ENCODE measurements at places on chromosomes 2 and 18.

DNA sequence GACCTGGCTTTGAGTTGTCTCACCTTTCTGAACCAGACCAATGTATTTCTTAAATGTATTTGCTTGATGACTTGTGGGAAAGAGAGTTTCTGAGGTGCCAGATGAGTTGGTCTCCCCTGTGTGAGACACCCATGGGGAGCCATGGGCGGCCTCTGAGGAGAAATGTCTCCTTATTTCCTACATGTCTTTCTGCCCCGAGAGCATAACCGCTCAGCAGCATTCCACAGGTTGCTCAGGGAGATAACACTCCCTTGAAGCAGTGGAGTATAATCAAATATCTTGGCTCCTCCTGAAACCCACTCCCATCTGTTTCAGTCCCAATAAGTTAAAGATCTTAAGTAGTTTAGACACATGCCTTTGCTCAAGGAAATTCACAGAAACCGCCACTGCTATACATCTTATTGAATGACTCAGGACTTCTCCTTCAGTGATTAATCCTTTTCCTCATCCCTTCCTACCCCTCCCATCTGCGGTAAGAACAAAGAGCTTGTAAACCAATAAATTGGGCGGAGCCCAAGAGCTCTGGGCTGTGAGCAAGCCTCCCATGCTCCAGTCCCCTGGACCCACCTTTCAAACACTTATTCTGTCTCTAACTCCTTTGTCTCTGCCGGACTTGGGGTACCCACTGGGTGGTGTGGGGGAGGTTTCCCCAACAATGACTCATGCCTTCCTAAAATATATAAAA lies 285.5 kb upstream of the LRRTM4 start:
- DNase-seq: peak; percentile 72

GRCh38 chr2:40304340-40304739 lies 147.6 kb downstream of the SLC8A1 start:
- DNase-seq: no peak

DNA sequence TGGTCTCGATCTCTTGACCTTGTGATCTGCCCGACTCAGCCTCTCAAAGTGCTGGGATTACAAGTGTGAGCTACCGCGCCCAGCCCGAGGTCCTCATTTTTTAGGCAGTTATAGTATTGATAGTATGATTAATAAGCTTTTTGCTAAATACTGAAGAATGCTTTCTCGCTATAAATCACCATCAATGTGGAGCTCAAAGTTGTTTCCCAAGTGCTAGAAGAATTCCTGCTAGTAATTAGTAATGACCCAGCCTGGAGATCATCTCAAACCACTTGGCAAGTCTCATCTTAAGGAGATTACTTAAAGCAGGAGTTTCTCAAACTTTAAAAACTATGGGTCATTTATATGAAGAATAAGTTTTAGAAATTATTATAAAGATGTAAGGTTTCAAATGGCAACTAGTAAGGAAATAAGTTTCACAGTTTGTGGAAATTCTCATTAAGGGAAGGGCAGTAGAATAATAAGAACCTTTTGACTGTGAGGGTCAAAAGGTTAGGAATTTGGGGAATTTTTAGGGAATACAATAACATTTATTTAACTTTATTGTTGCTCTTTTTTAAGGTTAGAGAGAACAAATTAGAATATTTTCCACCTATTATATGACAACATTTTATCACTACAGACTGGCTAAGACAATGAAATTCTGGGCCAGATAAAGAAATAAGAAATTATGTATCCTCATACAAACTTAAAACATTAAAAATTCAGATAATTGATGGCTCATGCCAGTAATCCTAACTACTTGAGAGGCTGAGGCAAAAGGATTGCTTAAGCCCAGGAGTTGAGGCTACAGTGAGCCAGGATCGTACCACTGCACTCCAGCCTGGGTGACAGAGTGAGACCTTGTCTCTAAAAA lies 148.6 kb upstream of the MAP3K20 start:
- no peak for DNase-seq

DNA sequence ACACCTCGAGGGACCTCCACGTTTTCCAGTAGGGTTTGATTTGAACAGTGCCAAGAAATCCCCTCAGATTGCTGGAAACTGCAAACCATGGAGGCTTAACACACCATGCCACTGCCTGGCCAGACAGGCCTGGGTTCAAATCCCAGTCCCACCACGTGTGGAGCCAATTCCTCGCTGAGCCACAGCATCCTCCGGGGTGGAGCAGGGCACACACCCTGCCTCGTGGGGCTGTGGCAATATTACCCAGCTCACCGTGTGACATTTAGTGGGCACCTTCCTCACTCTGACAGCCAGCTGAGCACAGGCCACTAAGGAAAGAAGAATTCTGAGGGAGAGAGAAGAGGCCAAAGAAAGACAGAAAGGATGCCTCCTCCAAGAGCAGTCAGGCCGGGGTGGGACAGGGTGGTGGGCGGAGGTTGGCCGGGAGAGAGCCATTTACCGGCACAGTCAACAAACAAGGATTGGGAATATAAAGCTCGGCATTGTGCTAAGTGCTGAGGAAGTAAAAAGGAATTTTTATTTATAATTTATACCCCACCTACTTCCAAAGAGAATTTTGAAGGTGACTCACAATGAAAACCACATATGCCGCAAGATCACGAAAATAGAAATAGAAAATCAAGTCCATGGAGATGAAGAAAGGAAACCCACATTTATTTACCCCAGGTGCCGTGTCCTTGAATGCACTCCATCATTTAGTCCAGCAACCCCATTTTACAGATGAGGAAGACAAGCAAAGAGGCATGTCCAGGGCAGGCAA lies 111.5 kb downstream of the MCFD2 start:
- no peak for DNase-seq

DNA sequence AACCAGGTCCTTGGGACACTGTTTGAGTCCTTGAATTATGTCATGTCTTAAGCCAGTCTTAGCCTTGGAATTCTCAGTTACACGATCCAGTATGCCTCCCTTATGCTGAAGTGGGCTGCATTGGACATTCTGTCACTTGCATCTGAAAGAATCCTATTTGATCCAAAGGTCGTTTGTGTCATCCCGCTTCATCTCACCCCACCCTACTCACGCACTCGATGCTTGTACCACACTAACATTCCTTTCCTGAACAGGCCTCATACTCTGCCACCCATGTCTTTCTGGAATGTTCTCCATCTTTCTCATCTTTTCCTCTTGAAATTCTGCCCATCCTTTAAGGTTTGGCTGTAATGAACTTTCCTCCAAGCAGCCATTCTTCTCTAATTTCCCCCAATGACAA lies 27.9 kb upstream of the ZFP36L2 start:
- DNase-seq: no peak

- peak; percentile 86 for DNase-seq
These were observed at the start of gene KCNK3 for GRCh38 chr2:26692279-26692896. TSS of gene KCNK3 (plus strand) at chr2:26692722. CDS start at chr2:26692876, 154 bp downstream.

GRCh38 chr2:231583982-231584381 lies 8.7 kb upstream of the TEX44 start:
- DNase-seq: no peak

GRCh38 chr2:11142330-11142729 lies 12.9 kb upstream of the SLC66A3 start:
- no peak for DNase-seq

DNA sequence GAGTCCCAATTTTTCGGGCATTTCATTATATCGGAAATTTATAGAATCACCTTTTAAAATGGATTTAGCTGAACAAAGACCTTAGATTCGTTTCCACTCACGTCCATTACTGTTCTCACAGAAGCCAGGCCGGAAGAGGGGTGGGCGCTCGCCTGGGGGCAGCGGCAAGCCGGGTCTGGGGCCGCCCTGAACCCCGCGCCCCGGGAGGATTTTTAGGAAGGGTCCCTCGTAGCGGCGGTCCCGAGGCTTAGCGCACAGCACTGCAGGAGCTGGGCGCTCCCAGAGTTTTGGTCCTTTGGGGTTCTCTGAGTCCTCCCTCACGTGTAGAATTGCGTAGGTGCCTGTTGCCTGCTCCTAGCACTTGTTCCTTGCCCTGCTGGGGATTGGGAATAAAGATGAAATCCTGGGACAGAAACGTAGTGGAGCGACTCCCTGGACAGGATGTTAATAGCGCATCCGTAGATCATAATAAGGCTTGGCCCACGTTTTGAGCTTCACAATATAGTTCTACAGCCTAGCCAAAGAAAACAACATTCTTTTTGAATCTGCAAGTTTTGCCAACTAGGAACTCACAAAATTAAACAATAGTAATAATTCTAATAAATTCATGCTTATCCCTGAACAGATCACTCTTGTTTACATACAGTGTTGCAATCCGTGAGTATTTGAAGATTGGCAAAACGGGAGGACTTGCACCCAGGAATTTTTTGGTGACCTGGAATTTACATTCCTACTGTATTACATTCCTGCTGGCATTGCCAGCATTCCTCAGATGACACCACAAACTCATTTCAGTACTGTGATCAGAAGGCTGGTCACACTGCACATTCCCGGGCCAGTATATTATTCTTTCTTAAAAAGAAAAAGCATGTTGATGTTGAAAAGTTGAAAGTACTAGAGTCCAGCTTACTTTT lies 875 bp downstream of the C18orf63 start:
- DNase-seq: no peak

DNA sequence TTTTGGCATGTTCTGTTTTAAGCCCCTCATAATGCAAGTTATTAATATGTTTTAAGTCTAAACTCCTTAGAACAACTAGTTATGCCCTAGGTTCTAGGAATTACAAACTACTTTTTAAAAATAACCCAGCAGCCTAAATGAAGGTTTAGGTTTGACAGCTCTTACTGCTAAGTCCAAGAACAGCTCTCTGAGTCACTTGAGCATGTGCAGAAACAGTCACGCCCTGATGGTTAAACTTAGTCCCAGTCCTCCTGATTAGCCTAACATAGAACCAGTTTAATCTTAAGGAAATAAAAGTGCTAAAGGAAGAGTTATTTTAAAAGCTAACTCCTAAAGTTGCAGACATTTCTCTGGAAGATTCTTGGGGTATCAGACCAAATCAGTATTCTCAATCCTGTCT lies 72.5 kb downstream of the RMDN2 start:
- no peak for DNase-seq

DNA sequence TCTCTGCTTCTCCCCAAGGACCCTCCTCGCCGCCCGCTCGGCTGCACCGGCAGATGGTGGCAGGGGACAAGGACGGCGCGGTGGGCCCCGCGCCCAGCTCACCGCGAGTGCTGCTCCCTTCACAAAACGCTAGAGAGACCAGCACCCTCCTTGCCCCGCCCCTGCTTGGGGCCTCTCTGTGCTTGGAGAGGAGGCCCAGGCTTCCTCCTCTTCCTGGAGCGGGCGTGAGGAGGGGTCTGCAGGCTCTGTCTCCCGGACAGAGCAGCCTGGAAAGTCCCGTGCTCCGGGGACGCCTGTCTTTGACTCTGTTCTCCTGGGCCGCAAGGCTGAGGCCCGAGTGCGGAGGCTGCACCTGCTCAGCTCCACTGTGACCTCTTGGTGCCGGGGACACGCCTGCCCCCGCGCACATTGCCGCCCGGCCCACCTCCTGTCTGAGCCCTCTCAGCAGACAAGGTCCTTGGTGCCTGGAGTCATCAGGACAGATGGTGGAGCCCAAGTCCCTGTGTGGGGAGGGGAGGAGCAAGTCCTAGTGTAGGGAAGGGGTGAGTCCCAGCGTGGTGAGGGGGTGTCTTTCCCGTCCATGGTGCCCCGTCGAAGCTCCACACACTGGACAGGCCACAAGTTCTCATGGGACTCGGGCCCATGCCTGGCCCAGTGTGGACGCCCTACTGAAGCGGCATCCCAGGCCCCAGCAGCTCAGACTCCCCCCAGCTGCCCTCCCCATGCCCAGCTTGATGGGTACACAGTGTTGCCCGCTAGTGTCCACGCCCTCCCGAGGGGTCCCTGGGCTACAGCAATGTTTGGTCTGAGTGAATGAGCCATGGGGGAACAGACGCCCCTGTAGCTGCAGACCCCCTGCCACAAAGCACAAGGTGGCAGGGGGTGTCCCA lies 33.8 kb downstream of the RTP5 start:
- DNase-seq: no peak

- DNase-seq: no peak
These were observed 6.2 kb downstream of the PARD3B start for GRCh38 chr2:204551512-204551863.

GRCh38 chr2:207930747-207931146 lies 94.6 kb downstream of the PLEKHM3 start:
- DNase-seq: peak; percentile 55

DNA sequence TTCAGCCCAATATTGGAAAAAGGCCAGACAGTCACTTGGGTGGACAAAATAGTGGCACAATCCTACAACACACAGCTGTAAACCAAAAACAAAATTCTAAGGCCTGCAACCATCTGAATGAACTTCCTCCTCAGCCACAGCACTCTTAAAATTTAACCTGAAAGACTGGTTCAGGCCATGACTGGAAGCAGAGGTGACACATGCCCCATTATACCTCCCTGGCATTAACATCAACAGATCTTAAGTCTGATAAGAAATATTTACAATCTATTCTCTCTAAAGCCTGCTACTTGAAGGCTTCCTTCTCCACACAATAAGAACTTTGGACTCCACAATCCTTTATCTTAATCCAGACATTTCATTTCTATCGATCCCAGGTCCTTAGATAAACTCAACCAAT lies 192.4 kb upstream of the LRP1B start:
- no peak for DNase-seq

GRCh38 chr2:179440642-179441251 lies 176.1 kb upstream of the SESTD1 start:
- peak; percentile 46 for DNase-seq

DNA sequence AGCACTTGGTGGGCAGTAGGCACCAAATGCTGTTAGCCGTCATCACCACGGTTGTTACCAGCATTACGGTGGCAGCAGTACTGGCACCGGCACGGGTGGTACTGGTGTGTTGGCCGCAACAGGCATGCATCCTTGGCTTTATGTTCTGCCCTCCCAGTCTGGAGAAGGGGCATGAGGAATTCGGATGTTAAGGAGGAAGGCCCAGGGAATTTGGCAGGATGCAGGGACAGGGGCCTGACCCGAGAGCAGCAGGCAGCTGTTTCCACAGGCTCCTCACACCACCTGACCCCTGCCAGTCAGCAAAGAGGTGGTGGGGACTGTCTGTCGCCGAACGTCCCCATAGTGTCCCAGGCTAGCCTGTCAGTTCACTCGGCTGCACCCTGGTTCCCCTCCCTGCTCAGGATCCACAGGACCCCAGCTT lies 79.0 kb downstream of the EDAR start:
- no peak for DNase-seq

DNA sequence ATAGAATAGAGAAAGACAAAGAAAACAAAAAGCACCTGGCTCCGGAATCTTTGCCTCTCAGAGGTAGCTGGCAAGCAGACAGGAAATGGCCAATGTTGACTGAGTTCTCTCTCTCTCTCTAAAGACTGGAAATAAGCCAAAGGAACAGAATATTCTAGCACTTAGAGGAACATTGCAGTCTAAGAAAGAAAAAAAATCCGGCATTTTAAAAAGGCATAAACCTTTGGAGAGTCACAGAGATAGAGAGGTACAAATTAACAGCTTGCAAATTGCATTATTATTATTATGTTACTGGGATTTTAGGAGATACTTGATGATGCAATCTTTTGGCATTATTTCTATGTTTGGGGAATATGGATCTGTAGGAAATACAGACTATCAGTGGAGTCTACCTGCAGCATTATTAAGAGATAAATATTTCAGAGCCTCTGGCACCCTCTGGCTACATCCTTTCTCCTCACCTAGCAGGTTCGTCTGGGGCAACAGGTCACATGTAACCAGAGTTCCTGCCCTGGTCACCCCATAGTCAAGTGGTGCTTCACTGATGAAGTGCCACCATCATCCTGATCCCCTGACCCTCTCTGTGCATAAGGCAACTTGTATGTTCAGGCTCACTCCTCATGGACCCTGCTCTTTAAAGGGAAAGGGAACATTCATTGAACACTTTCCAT lies 318.9 kb upstream of the ACVR2A start:
- no peak for DNase-seq
